NCI-H1417 treated with DMSO at 0.1 percent for 48 hours (cell line): ENCODE measurements at places on chromosomes 5 and 9.

- DNase-seq: no peak
Observed at GRCh38 chr9:99073347-99073746, 31.6 kb upstream of the TGFBR1 start.

- DNase-seq: no peak
Observed at GRCh38 chr9:123437201-123437600, 81.2 kb downstream of the CRB2 start.

GRCh38 chr9:85212209-85212608, 529.5 kb downstream of the AGTPBP1 start:
- no peak for DNase-seq

DNA sequence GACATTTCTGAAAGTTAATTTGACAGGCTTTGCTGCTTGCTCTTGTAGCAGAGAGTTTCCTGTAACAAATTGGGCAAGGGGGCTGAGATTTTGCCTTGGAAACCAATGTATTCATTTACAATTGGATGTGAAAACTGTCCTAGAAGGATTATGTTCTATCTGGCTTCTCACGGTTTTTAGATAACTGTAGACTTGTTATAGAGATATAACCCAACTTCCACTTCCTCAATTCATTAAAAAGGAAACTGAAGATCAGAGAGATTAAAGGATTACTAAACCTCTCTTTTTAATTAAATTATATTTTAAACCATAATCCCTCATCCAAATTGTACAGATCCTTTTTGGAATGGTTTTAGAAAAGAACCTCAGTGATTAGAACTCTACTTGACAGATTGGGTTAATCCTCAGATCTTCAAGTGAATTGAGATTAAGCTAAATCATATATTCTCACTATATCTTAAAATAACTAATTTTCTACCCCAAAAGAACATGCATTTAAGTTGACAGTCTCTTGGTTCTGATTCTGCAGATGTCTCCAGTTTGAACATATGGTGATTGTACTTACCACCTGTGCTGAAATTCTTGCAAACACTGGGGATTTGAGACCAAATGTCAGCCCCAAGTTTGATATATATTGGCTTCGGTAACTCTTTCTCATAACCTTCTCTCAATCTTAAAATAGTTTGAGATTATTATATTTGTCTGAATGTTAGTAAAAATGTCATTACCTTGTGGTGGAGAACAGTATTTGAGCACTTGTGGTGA, 130.1 kb upstream of the C9orf72 start:
- DNase-seq: no peak

- DNase-seq: no peak
Observed at GRCh38 chr5:173840111-173840983, 47.8 kb upstream of the CPEB4 start.

DNA sequence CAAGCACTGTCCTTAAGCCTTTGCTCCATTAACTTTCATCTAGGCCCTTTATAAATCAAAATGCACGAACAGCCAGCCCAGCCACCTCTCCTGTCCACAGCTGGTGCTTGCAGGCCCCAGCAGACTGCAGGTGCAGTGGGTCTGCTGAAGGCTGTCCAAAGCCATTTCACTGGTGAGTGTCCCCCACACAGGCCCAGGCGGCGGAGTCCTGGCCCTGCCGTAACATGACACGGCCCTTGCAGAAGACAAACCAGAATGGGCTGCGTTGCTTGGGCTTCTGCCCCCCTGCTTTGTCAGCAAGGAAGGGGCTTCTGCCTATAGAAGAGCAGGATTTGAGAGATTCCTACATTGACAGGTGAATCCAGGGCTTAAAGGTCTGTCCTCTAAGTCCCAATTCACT, 188.6 kb downstream of the NR3C1 start:
- DNase-seq: no peak

GRCh38 chr5:135034236-135034962, 371 bp upstream of the PITX1 start:
- no peak for DNase-seq

DNA sequence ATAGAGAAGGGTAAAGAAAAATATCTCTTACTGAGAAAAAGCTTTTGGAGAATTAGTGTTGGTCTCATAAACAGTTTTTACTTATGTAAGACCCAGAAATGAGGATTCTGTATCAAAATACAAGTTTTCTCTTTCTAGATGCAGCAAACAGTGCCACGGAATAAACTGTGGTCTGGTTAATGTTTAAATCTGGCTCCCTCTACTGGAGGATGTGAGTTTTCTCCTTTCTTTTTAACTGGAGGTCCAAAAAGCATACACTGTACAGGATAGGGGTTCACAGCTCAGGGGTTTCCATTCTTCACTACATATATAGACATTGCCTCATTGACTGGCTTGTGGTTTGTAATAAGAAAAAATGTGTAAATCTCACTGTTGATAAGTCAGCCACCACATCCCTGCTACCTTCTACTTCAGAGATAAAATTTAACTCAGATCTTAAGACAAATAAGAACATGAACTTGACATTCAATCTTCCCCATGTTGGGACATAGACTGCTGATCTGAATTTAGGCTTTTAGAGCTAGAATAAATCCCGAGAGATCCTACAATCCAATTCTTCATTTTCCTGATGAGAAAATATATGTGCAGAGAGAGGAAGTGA, 98.9 kb downstream of the CFAP95 start:
- peak; percentile 57 for DNase-seq

- no peak for DNase-seq
Observed at GRCh38 chr9:113589890-113590289, 126.4 kb downstream of the RGS3 start.

DNA sequence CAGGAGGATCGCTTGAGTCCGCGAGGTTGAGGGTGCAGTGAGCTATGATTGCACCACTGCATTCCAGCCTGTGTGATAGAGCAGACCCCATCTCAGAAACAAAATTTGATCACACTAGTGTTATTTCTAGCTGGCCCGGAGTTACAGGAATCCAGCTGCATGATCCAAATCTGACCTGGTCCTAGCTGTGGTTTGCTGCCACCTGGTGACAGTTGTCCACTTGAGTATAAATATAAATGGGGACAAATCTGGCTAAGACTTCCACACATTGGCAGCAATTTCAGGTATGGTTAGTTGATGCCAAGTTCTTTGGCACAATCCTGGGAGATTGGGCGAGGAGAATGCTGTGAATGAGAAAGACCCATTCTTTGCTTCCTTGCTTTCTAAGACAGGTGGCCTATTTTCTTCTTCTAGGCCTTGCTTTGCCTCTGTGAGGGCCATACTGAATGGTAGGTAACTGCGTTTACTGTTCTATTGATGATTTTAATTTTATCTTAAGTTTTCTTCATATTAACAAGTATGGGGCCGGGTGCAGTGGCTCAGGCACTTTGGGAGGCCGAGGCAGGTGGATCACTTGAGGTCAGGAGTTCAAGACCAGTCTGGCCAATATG, 35.4 kb downstream of the UBE2R2 start:
- no peak for DNase-seq

- no peak for DNase-seq
Observed at GRCh38 chr5:84274585-84275468, 109.9 kb downstream of the EDIL3 start.

- no peak for DNase-seq
Observed at GRCh38 chr5:72138943-72139521, 31.8 kb downstream of the MAP1B start.

GRCh38 chr5:138024117-138024516, 8.8 kb downstream of the FAM13B start:
- DNase-seq: no peak

DNA sequence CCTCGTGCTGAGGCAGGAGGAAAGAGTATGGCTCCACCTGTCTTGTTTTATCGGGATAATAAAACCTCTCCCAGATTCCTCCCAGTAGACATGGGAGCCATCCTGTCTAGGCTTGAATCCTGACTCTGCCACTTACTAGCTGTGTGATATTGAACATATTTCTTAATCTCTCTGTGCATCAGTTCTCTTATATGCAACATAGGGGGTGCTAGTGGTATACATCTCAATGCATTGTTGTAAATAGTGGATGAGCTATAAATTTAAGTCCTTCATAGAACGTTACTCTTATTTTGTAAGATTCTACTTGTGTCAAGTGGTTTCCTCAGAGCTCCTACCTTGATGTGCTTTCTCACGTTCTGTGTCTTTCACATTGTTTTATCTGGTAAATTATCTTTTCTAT, 417.7 kb upstream of the POU5F2 start:
- no peak for DNase-seq

DNA sequence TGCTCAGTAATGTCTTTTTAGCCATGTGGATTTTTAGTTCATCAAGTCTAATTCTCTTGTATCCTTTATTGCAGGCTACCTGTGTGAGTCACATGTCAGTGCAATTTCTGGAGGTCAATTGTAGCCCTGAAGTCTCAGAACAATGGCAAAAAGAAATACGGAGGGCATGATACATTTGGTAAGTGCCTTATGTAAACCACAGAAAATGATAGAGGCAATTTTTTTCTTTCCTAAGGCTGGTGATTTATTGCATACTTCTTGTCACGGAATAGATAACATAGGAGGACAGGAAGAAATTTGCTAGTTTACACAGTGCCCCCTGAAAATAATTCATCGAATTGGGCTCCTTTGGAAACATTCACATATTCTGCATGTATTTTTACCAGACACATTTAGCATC, 235.9 kb downstream of the DMRTA1 start:
- DNase-seq: no peak

DNA sequence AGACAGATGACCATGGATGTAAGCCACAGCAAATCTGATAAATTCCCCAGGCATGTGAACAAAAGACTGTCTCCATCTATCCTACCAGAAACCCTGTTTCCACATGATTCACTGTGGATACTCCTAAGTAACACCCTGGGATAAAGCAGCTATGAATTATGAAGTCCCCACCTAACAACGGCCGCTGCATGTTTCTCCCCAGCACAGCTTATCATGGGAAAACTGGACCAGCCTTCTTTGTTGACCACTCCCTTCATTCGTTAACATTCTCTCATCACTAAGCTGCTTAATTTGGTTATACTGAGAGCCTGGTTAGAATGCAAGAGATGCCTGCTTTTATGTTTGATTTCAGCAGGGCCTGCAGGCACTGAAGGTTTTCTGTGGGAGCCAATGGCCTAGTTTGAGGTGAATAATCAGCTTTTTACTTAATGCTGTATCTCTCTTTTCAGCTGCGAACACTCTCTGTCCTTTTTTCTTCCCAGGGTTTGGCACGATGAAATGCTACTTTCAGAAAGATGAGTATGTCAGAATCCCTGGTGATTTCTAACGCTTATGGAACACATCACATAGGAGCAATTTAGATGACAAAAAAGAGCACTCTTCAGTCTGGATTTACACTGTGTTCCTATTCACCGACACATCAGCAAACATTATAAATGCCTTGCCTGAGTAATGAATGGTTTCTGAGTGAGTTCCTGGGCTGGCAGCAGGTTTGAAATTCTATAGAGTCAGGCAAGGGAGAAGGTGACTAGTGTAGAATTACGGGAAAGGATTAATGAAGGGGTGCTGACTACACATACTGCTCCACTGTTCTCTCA, 318.4 kb upstream of the ZNF608 start:
- DNase-seq: no peak

- no peak for DNase-seq
Observed at GRCh38 chr9:78574354-78575045, 277.6 kb downstream of the PSAT1 start.

DNA sequence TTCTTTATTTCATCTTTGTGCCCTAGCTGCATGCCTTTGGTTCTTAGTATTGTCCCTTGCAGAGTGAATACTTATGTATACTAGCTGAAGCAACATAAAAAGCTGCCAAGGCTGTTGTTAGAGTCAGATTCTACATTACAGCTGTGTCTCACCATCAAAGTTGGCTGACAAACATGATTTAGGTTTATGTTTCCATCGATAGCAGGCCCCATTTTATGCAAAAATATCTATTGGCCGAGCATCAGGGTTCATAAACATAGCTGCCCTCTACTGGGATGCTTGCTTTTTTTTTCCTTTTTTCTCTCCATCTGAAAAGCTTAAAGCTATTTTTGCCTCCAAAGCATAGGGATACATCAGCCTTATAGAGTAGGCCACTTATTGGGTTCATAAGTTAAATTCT, 68.0 kb downstream of the FAM174A start:
- no peak for DNase-seq

GRCh38 chr5:114060866-114061265, 301.0 kb upstream of the KCNN2 start:
- DNase-seq: no peak

GRCh38 chr9:115891929-115892328, 261.7 kb upstream of the PAPPA start:
- no peak for DNase-seq

DNA sequence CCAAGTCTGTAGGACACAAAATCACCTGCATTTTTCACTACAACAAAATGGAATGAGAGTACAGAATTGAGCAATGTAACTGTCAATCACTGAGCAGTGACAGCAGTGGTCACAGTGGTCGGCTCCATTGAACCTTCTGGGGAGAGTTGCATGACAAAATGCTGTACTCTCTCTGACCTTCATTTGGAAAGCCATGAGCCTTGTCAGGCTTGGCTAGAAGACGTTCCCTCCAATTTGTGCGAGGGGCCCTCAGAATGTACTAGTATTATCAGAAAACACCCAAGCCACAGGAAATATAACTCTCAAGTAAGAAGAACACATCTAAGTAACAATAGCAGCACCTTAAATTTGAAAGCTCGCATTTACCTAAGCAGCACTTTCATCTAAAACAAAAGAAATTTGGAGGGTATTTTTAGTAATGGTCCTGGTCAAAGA, 425.6 kb upstream of the MEF2C start:
- DNase-seq: no peak

- DNase-seq: no peak
Observed at GRCh38 chr5:120546922-120547321, 82.8 kb downstream of the PRR16 start.

DNA sequence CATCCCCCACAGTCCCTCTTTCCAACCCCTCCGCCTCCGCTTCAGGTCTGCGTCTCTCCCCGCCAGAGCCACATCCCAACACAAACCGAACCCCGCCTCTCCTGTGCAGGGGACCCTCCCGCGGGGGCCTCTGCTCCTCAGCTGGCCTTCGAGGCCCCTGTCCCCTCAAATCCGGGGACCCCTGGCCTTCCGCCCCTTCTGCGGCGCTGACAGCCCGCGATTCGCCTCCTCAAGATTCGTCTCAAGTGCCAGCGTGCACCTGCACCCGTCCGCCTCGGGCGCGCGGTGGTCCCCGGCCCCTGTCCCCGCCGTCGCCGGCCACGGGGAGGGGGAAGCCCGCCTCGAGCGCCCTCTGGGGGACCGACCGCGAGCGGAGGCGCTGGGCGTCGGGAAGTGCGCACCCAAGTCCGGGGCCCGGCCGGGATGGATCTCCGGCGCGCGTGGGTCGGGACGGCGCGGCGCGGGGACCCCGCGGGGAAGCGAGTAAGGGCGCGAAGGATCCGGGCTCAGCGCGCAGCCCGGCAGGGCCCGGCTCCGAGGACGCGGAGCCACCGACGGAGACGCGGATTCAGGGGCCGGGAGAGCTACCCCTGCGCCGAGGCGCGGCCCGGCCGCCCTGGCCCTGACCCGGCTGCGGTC, 623 bp downstream of the FLT4 start:
- no peak for DNase-seq
